ENCODE measurements at places on chromosomes 1 and 21. TPM values are rescaled to one million over a fixed set of nuclear protein-coding genes. Genes with fewer than 3 reads are reported as not detected.

The ARHGAP30 gene
- total RNA-seq, result 0.43 TPM

The FCGR3B gene
- 1.5 TPM for total RNA-seq

- H3K4me1 ChIP-seq, result no peaks in the 10 kb centered on the region
- no peaks in the 10 kb centered on the region for H3K36me3 ChIP-seq
- no peaks in the 10 kb centered on the region for H3K27me3 ChIP-seq
- no peak overlapping the region for H3K27ac ChIP-seq
- no peak for DNase-seq
- no peak overlapping the region for H3K4me3 ChIP-seq
These were observed 498.7 kb downstream of the SMYD3 start for GRCh38 chr1:246008363-246008831.

- H3K36me3 ChIP-seq, result peaks cover 7% of the 10 kb centered on the region
- peak; percentile 42 for DNase-seq
- H3K27ac ChIP-seq, result no peak overlapping the region
These were observed 144.7 kb downstream of the CASZ1 start for GRCh38 chr1:10651793-10652192.

Measured in pancreas (tissue), 10 donors.